ENCODE measurements at places on chromosomes 3 and 15.

- no peak for DNase-seq
Observed at GRCh38 chr3:119973018-119973646, 121.1 kb downstream of the GSK3B start.

GRCh38 chr3:15268033-15268631 is 62.1 kb downstream of the CAPN7 start:
- peak; percentile 84 for DNase-seq

DNA sequence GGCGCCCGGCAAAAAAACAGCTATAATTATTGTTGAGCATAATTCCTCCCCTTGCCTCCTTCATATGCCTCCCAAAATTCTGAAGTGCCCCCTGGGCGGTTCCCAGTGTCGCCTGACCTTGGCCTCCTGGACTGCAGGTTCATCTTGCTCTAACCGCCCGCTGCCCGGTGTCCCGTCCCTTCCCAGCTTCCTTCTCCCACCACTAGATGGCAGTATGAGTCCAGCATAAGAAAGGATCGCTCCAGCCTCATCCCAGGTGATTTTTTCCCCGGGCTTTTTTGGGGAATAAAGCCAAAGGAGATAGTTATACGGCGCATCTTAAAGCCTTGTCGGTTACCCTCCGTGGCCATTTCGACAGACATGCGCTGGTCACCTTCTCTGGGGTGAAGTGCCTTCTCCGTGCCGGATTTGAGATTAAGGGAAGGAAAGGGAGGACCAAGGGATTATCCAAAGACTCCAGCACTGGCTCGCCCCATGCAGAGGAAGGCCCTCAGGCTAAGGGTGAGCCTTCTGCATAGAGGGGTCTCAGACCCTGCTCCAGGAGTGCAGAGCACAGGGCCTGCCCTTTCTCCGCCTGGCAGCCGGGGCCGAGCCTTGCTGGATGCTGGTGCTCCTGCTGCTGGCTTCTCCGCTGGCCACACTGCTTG is 45.8 kb upstream of the TRA2B start:
- peak; percentile 82 for DNase-seq

GRCh38 chr3:126287536-126288241 is 69.5 kb downstream of the KLF15 start:
- peak; percentile 73 for DNase-seq

- DNase-seq, result no peak
Observed at GRCh38 chr15:49693498-49693897, 72.7 kb downstream of the DTWD1 start.

DNA sequence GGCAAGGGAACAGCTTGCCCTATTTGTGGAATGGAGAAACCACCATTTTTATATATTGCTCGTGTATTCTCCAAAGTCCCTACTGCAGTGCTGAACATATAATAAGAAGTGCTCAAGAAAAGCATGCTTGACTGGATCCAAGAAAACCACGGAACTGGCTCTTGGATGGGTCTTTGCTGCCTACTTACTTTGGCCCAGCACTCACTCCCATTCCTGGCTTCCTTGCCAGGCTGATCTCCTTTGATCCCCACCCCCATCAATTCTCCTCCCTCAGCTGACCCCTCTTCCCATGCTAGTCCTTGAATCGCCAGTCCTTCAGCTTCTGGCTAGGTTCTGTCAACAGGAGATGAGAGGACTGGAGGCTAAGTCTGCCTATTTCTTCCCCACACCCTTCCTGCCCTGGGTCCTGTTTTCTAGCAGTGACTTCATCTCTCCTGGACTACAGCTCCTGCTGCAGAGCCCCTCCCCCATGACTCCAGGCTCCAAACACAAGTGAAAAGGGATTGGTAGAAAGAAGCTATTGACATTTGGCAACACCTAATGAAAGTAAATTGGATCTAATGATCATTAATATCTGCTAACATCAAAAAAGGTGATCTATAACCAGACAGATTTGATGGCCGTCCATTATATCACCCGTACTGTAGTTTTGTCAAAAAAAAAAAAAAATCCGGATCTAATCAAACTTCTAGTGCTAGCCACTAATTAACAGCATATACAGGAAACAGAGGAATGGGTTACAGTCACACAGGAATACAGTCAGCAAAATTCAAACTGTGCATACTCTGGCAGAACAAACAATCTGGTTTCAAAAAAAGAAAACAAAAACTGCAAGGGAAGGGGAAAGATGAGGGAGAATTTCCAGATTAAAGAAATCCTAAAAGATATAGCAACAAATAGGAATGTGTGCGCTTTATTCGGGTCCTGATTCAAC is 7.8 kb downstream of the FAM240A start:
- DNase-seq, result no peak

- DNase-seq, result no peak
Observed at GRCh38 chr3:120081719-120082118, 12.5 kb downstream of the GSK3B start.

DNA sequence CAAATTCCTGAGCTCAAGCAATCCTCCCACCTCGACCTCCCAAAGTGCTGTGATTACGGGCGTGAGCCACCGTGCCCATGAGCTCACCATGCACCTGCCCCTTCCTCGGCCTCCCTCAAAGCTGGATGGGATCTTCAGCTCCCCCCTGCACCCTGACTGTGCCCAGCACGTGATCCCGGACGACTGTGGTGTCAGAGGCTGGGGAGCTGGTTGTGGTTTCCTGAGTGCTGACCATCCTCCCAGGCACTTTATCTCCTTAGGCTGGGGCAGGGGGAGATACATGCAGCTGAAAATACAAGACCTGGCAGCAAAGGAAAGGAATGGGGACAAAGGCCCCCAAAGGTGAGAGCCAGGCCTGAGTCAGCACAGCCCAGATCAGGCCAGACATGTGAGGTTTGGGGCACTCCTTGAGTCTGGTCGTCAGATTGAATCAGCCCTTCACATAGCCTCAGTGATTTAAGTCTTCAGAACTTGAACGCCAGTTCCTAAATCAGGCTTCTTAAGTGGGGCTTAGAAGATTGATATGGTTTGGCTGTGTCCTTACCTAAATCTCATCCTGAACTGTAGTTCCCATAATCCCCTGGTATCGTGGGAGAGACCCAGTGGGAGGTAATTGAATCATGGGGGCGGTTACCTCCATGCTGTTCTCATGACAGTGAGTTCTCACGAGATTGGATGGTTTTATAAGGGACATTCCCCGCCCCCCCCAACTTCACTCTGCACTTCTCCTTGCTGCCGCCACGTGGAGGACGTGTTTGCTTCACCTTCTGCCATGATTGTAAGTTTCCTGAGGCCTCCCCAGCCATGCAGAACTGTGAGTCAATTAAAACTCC is 35.8 kb downstream of the PRKCD start:
- peak; percentile 62 for DNase-seq

- no peak for DNase-seq
Observed at GRCh38 chr3:47377186-47377585, 3.6 kb upstream of the PTPN23 start.

DNA sequence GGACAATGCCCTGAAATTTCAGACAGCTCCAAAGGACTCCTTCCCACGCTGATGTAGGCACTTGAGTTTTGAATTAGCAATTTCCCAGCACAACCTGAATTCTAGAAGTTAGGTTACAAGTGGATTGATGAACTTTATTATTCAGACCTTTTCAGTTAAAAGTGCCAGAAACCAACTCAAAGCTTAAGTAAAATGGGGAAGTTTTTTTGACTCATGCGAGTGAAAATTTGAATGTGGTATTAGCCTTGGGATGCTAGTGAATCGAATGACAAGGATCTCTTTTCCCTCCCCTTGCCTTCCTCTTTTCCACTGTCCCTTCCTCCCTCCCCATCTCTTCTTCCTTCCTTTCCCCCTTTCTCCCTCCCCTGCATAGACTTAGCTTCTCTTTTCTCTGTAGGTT is 295.1 kb upstream of the PROK2 start:
- no peak for DNase-seq

DNA sequence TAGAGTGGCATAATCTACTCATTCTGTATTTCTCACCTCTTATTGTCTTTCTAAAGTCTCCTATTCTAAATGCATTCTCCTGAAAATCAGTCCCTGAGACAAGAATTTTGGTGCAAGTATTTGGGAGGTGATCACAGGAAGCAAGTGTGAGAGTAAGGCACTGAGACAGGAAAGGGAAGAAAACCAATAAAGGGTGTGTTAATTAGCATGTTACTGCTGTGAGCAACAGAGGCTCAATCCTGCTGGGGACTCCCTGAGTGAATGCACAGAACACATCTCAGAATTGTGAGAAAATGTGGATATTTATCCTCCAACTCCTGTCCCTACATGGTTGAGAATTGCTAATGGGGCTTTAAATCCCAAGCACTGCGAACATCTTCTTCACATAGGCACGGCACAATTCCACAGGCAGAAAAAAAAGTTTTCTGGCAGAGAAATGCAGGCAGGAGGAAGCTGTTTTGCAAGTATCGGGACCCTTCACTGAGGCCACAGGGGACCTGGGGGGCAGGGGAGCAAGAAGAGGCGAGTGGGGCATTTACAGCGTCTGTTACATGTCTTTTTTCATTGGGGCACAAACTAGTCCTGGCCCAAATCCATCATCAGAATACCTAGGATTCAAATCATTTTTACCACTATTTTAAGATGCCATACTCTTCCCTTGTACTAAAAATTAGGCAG is 27.2 kb upstream of the STT3B start:
- no peak for DNase-seq

GRCh38 chr15:90141646-90142045 is 39.4 kb upstream of the IDH2 start:
- no peak for DNase-seq

GRCh38 chr3:128273109-128273840 is 120.0 kb downstream of the EEFSEC start:
- no peak for DNase-seq

GRCh38 chr3:128548021-128548420 is 55.0 kb upstream of the GATA2 start:
- no peak for DNase-seq

DNA sequence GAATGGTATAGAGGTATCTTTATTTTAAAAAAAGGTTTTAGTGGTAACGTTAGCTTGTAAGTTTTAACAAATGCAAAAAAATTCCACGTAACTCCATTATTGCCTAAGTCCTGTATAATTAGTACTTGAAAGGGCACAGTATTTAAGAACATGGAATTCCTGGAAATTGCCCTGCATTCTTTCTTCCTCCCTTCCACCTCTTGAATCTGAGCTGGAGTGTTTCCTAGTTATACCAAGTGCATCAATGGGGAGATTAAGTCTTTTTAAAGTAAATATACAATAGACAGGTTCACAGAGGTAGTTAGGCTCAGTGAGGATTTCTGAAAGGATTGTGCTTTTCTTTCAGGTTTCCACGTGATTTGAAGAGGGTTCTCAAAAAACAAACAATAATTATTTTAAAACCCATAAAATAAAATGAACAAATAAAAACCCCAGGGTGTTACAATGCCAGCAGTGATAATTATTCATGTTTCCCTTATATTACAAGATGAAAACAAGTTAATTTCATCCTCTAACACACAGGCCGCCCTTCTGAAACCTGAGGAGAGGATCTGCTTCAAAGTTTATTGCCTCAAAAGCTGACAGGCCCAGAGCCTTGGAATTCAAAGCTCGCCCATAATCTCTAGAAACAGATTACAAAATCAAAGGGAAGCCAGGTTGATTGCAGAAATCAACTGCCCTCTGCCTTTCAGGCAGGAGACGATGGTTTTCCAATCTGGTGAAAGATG is 128.8 kb upstream of the LMOD3 start:
- DNase-seq, result no peak

DNA sequence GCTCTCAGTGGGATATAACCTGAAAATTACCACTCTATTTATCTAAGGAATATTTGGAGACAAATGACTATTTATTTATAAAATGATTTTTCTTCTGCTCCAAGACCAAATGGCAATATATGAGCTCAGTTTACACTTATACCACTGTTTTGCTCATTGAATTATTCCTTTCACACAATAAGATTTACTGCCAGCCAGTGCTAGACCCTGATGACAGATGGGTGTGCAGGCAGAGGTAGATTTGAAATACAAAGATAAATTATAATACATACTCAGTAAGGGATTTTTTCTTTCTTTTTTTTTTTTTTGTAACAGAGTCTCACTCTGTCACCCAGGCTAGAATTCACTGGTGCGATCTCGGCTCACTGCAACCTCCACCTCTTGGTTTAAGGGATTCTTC is 980.3 kb downstream of the EPHA3 start:
- DNase-seq, result no peak

DNA sequence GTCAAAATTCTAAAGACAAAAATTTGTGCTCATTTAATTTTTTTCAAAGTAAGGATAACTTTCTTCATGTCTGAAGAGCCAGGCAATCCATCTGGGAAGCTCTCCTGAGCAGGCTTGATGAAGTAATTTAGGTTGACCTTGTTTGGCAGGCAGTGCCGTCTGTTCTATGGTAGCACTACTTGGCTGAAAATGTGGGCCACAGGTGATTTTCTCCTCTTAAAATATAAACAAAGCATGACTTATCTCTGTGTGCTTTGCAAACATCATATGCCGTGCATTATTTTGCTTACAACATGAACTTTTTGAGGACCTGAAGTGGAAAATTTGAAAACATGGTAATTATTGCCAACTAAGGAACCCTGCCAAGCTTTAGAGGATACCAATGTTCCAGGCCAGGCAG is 143.2 kb downstream of the RAP2B start:
- no peak for DNase-seq

- no peak for DNase-seq
Observed at GRCh38 chr15:55468321-55468720, 39.7 kb downstream of the DNAAF4 start.

DNA sequence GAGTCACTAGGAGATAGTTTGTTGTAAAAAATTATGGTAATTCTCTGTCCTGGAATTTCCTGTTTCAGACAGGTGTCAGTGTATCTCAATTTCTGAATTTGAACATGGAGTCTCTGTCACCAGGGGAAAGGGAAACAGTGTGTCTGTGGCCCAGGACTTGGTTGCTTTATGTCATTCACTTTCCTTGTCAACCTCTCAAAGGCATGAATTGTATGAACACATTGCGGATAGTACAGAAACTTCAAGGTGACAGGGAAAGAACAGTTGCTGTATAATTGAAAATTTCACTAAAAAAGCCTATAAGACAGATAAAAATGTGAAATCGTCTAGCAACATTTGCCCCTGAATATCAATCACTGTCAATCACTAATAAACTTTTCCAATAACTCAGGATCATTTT is 175.0 kb upstream of the DPH6 start:
- DNase-seq, result no peak

- no peak for DNase-seq
Observed at GRCh38 chr3:192890347-192891335, 27.0 kb downstream of the MB21D2 start.

DNA sequence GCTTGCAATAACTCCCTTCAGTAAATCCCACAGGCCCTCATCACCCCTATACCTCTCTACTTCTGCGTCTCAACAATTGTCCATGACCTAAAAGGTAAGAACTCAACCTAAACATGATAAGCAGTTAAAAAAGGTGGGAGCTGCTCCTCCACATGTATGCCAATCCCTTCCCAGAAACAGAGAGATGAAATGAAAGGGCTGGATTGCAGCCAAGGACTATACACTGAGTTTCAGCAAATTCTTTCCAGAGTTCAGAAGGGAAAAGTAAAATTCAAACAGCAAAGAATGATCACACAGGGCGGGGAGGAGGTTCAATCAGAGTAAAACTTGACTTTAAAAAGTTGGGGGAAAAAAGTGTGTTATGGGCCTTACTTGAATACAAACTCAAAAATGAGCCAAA is 27.5 kb downstream of the PLOD2 start:
- DNase-seq, result no peak

- no peak for DNase-seq
Observed at GRCh38 chr3:13886593-13887129, 6.8 kb upstream of the WNT7A start.
